ENCODE measurements at places on chromosomes 1 and 21. TPM values are rescaled to one million over a fixed set of nuclear protein-coding genes. Genes with fewer than 3 reads are reported as not detected.

- DNase-seq: no peak
- H3K36me3 ChIP-seq: no peaks in the 10 kb centered on the region
- peaks cover 1% of the 10 kb centered on the region for H3K4me1 ChIP-seq
- H3K27ac ChIP-seq: no peak overlapping the region
These were observed 13.6 kb downstream of the PPFIA4 start for GRCh38 chr1:203039609-203040512.

DNA sequence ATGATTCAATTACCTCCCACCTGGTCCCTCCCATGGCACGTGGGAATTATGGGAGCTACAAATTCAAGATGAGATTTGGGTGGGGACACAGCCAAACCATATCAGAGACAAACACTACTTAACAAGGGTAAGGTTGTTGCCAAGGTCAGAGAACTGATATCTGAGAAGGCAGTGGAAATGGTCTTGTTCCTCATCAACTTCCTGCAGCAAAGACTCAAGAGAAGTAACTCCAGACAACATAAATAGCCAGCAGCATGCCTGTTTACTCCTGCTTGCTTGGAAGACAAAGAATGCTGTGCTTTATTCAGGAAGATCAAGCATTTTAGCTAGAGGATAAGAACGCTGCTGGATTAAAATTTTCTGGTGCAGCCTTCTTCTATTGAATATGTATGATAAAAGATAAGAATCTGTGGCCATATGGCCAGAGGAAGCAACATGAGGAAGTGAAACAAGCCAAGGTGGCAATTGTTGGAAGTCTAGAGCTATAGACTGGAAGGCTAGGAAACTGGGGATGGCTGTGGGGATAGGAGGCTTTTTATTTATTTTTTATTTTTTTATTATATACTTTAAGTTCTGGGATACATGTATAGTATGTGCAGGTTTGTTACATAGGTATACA, 36.4 kb downstream of the DDAH1 start:
- no peak overlapping the region for H3K27ac ChIP-seq
- peaks cover 5% of the 10 kb centered on the region for H3K27me3 ChIP-seq
- no peak overlapping the region for H3K4me3 ChIP-seq
- DNase-seq: no peak

DNA sequence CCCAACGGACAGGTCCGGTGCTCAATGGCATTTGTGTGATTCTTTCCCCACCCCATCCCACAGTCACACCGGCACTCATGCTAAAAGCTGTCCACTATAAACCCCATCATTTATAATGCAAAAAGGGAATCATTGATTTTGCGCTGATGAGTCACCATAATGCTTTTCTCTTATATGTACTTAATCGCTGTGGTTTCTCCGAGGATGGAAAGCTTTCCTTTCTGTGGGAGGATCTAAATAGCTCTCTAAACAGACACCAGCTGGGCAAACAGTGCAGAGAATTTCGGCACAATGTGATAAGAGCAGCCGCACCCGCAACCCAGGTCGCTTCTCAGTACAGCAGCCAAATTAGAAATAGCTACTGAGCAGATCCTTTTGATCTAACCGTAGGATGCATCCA, 85.6 kb downstream of the SETD4 start:
- H3K27me3 ChIP-seq: peaks cover 3% of the 10 kb centered on the region
- no peak for DNase-seq
- no peak overlapping the region for H3K27ac ChIP-seq
- no peaks in the 10 kb centered on the region for H3K36me3 ChIP-seq

- H3K36me3 ChIP-seq: no peaks in the 10 kb centered on the region
- DNase-seq: no peak
- H3K27me3 ChIP-seq: peaks cover 6% of the 10 kb centered on the region
- no peak overlapping the region for H3K4me3 ChIP-seq
- no peak overlapping the region for H3K27ac ChIP-seq
- H3K4me1 ChIP-seq: peaks cover 23% of the 10 kb centered on the region
These were observed 377.8 kb upstream of the RUNX1 start for GRCh38 chr21:35426897-35427296.

- H3K27me3 ChIP-seq: no peaks in the 10 kb centered on the region
- H3K27ac ChIP-seq: peak overlapping the region; percentile 85
These were observed 54.2 kb downstream of the S1PR1 start for GRCh38 chr1:101290922-101291561.

GRCh38 chr1:227219715-227220292, 98.5 kb downstream of the CDC42BPA start:
- H3K27ac ChIP-seq: no peak overlapping the region
- no peaks in the 10 kb centered on the region for H3K4me1 ChIP-seq
- H3K27me3 ChIP-seq: peaks cover 6% of the 10 kb centered on the region
- no peak overlapping the region for H3K4me3 ChIP-seq
- no peak for DNase-seq

DNA sequence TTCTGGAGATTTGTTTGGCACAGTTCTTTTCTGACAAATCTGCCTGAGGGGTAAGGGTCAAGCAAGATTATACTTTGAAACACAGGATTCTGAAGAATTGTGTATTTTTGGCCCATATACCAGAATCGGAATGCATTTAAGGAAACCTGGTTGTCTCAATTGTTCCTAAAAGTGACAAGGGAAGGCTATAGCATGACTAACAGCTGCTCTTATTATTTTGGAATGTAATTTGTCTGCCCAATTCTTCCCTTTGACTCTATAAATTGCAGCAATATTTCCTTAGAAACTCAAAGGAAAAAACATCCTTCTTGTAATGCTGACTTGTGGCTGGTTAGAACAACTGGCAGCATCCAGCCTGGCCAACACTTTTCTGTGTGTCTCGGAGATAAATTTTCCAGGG, 15.8 kb upstream of the VCAM1 start:
- no peaks in the 10 kb centered on the region for H3K4me1 ChIP-seq
- H3K4me3 ChIP-seq: no peak overlapping the region

GRCh38 chr21:45572231-45572630, 30.0 kb upstream of the SLC19A1 start:
- no peaks in the 10 kb centered on the region for H3K4me1 ChIP-seq
- H3K27me3 ChIP-seq: peaks cover 11% of the 10 kb centered on the region
- H3K36me3 ChIP-seq: no peaks in the 10 kb centered on the region

GRCh38 chr21:31566064-31566463, 93.4 kb upstream of the SOD1 start:
- H3K4me3 ChIP-seq: no peak overlapping the region
- H3K4me1 ChIP-seq: peaks cover 2% of the 10 kb centered on the region
- no peaks in the 10 kb centered on the region for H3K36me3 ChIP-seq
- no peak overlapping the region for H3K27ac ChIP-seq
- DNase-seq: no peak

DNA sequence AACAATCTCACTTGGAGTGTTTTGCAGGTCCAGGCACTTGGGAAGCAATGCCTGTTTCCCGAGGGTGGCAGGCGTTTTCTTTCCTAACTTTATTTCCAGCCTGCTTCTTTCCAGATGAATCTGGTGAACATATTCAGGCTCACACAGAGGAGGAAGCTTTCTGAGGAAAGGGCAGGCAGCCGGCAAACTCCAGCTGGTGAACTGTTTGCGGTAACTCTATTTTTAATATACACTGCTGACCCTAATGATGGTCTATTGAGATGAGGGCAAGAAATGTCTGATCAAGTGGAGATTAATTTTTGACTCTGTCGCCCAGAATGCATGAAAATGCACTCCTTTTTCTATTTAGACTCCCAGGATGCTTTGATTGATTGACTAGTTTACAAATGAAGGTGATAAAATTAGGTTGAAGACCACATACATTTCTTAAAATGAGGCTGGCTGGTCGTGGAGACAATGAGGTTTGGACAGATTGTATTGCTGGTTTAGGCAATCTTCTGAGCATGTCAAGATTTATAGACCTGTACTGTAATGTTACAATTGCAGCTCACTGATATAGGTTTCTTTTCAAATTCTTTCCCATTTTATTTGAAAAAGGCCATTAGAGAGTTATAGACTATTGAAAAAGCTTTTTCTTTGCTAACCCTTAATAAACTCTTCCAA, 153.8 kb downstream of the ATG4C start:
- H3K27me3 ChIP-seq: peaks cover 9% of the 10 kb centered on the region
- H3K27ac ChIP-seq: no peak overlapping the region
- no peak for DNase-seq

DNA sequence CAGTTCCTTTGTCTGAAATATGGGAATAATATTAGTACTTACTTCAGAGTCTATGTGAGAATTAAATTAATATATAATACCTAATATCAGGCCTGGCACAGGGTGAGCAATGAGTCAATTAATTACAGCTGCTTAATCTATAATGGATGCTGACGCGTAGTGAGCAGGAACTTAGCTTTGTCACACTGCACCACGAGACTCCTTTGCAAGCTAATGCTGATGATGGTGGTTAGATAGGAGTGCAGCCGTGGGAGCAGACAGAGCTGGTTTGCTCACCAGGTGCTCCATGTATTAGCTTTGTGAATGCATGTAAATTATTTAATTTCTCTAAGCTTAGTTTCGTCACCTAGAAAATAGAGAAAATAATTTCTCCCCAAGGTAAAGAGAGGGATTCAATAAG, 35.1 kb downstream of the KCNJ15 start:
- DNase-seq: no peak
- peaks cover 4% of the 10 kb centered on the region for H3K27me3 ChIP-seq
- peaks cover 10% of the 10 kb centered on the region for H3K4me1 ChIP-seq
- H3K27ac ChIP-seq: no peak overlapping the region

GRCh38 chr1:107432108-107432507, 291.3 kb downstream of the NTNG1 start:
- H3K27me3 ChIP-seq: peaks cover 7% of the 10 kb centered on the region
- no peaks in the 10 kb centered on the region for H3K36me3 ChIP-seq
- H3K4me3 ChIP-seq: no peak overlapping the region
- no peak overlapping the region for H3K27ac ChIP-seq
- no peaks in the 10 kb centered on the region for H3K4me1 ChIP-seq

DNA sequence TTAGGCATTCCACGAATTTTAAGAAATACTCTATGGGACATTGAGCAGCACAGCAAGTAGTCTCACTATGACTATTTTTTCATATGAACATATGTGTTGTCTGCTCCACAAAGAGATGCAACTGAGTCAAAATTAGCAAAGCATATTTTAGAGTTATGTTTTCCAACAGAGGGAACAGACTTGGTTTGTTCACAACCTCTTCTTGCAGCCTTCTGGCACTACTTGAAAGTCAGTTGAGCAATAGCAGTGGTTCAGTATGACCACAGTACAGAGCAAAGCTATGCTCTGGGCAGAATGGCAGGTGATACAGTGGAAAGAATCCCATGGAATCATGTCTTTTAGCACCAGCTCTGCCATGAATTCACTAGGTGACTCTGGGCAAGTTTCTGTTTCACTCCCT, 5.2 kb downstream of the CCN1 start:
- no peak for DNase-seq
- H3K4me3 ChIP-seq: no peak overlapping the region
- no peak overlapping the region for H3K27ac ChIP-seq
- H3K36me3 ChIP-seq: no peaks in the 10 kb centered on the region

GRCh38 chr21:45941338-45941710, 40.2 kb upstream of the COL6A1 start:
- H3K36me3 ChIP-seq: no peaks in the 10 kb centered on the region
- no peak overlapping the region for H3K27ac ChIP-seq
- no peaks in the 10 kb centered on the region for H3K27me3 ChIP-seq
- DNase-seq: no peak

GRCh38 chr1:196779093-196779492, 4.5 kb downstream of the CFHR3 start:
- no peak for DNase-seq
- H3K27me3 ChIP-seq: no peaks in the 10 kb centered on the region
- no peak overlapping the region for H3K4me3 ChIP-seq
- H3K27ac ChIP-seq: no peak overlapping the region
- H3K4me1 ChIP-seq: no peaks in the 10 kb centered on the region

DNA sequence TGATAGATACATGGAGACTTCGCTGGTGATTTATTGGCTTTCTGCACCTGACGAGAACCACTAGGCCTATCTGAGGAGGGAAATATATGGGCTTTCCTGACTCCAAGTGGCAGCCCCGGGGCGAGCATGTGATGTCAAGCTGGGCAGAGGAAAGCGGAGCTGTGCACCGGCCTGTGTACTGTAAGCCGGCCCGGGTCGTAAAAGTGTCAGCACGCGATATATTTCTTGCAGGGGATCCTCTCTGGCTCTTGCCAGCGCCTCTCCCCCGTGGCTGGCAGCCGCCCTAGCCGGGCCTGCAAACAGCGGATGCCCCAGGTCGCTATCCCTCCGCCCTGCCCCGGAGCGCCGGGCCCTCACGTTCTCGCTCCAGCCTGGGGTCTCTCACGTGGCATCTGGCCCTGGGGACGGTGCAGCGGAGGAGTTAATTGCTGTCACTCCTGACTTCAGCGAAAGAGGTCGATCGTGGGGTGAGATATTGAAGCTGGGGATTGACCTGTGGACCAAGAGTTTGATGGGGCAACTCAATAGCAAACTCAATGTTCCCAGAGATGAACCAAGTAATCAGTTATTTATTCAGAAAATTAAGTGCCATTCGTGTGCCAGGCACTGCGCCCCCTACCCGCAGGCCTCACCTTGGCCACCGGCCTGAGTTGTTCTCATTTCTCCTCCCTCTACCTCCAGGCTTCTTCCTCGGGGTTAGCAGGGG, 41.0 kb upstream of the HAO2 start:
- H3K27me3 ChIP-seq: peaks cover 28% of the 10 kb centered on the region
- no peaks in the 10 kb centered on the region for H3K36me3 ChIP-seq
- DNase-seq: peak; percentile 13
- H3K4me3 ChIP-seq: peak overlapping the region; percentile 65
- no peak overlapping the region for H3K27ac ChIP-seq

KDM1A gene
- 54.9 TPM for total RNA-seq

DFFB gene
- 10.6 TPM for total RNA-seq

GBP6 gene
- total RNA-seq: 0.27 TPM

BRDT gene
- not detected for total RNA-seq

OR2L5 gene
- not detected for total RNA-seq

HAO2 gene
- not detected for total RNA-seq

CD34 gene
- total RNA-seq: 0.05 TPM

MSH4 gene
- total RNA-seq: 0.46 TPM

TMPRSS2 gene
- not detected for total RNA-seq

NEK2 gene
- 51.9 TPM for total RNA-seq

TLR5 gene
- total RNA-seq: 1.0 TPM

All from activated CD4-positive, alpha-beta T cell treated with anti-CD3 and anti-CD28 coated beads, Interleukin-2, amount 10 ng/mL, durations not matched to agents 7 days and 5 days (primary cell).